ENCODE measurements at places on chromosomes 4 and X.

DNA sequence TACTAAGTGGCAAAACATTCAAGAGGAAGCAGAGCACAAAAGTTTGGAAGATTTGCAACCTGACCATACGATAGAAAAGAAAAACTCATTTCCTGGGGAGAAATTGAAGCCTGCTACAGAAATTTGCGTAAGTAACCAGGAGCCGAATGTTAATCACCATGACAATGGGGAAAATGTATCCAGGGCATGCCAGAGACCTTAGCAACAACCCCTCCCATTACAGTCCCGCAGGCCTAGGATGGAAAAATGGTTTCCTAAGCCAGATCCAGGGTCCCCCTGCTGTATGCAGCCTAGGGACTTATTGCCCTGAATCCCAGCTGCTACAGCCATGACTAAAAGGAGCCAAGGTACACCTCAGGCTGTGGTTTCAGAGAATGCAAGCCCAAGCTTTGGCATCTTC lies 472.2 kb upstream of the KLHL4 start:
- no peak for DNase-seq

- no peak for DNase-seq
Measured at GRCh38 chrX:47840111-47840510, 3.4 kb downstream of the ZNF81 start.

DNA sequence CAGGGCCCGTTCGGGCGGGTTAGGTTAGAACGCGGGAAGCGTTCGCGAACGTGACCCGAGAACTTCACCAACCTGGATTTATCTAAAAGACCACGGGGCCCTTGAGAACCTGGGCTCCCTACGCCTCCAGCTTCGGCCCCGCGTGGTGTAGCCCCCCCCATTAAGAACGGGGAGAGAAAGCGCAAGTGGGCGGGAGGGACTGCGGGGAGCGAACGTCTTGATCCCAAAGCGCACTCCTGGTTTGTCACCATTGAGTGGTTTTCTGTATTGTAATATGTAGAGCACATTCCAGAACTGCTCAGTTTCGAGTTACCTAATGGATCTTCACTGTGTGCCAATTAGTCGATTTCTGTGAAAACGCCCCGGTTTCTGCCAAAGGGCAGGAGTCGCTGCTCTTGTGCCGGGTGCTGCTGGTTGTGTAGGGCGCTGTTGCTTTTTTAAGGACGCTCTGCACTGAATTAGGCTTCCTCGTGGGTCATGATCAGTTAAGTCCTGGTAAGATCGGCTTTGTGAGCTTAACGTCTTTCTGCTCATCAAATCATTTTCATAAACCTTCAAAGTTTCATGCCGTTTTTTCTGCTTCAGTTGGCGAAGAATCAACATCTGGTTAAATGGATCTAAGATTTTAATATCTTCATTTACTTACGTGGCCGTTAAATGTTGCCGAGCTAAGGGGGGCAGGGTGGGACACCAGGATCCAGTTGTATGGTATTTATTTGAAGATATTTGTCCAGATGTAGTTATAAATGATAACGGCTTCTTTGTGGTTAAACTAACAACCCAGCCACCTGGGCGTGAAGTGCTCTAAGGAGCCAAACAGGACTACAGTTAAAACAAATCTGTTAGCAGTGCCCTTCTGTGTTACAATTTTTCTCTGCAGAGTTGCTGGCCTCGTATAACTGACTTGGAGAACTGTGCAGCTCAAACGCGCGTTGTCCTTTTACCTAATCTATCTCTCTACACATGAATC lies 809 bp downstream of the MND1 start:
- peak; percentile 8 for DNase-seq

DNA sequence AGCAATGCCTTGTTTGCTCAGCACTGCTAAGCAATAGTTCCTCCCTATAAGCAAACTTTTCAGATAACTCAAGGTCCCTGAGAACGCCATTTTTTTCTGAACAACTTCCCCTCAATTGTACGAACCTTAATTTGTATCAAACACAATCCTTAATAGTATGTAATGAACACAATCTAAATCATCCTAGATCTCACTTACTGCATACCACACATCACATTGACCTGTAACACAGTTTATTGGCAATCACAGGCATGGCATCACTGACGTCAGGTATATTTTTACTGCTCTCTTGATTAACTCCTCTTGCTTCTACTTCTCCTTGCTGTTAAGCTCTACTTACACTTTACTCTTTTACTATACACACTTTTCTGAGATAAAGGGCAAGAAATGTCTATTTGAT lies 67.0 kb downstream of the TAPT1 start:
- no peak for DNase-seq

- no peak for DNase-seq
Measured at GRCh38 chrX:150768580-150769190, 75.5 kb downstream of the MTMR1 start.

Data from stimulated activated naive CD4-positive, alpha-beta T cell (primary cell).